ENCODE measurements at places on chromosomes 11 and 22. TPM values are rescaled to one million over a fixed set of nuclear protein-coding genes. Genes with fewer than 3 reads are reported as not detected.

DNA sequence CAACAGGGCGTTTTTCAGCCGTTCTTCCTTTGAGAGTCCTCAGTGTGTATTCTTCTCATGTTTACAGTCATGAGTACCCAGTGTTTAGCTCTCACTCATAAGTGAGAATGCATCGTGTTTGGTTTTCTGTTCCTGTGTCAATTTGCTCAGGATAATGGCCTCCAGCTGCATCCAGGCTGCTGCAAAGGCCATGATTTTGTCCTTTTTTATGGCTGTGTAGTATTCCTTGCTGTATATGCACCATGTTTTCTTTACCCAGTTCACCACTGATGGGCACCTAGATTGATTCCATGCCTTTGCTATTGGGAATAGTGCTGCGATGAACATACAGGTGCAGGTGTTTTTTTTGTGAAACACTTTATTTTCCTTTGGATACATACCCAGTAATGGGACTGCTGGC, 23.5 kb downstream of the B3GAT1 start:
- DNase-seq, result no peak

Gene CNGA4
- not detected for total RNA-seq

GRCh38 chr11:68312117-68312779, at the start of gene LRP5:
Gene LRP5, plus strand, starts transcription at chr11:68312591. Its CDS starts 124 bp downstream, at chr11:68312715.
- peak; percentile 42 for DNase-seq

Gene MN1
- total RNA-seq, result 0.47 TPM

Gene DNAJC24
- 8.2 TPM for total RNA-seq

DNA sequence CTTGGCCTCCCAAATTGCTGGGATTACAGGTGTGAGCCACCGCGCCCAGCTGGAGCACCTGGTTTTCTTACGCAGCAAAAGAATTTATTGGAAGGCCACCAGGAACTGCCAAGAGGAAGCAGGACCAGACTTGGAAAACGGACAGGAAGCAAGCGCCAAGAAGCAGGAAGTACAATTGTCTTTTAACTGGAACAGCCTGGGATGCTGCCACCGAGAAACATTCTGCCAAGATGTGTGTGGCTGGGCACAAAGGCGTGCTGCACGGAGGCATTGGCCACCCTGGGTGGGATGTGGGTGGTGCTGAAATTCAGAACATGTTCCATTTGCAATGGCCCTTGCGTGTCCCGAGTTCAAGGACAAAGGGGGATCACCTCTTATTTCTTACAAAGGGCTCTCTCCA, 15.4 kb downstream of the SLC3A2 start:
- DNase-seq, result peak; percentile 71

Gene GAL3ST1
- total RNA-seq, result 0.17 TPM

Gene ARHGAP42
- 6.0 TPM for total RNA-seq

DNA sequence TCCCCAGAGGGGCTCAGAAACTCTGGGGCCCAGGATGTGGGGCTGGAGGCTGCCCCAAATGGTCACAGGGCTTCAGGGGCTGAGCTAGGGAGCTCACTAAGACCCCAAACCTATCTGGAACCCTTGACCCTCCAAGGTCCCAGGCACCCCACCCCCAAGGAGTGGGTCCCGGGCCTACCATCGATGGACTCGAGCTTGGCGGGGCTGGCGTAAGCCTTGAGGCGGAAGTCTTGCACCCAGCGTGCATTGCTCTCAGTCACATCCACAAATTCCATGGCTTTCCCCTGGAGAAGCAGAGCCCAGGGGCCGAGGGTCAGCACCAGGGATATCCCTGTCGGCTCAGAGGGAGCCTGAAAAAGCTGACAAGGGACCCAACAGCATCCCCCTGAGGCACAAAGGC, 3.5 kb downstream of the GATD1 start:
- DNase-seq, result no peak

GRCh38 chr22:19184276-19184997, 5.9 kb upstream of the SLC25A1 start:
- no peak for DNase-seq

Gene MS4A3
- total RNA-seq, result not detected

GRCh38 chr11:68099474-68100405, 21.4 kb downstream of the CHKA start:
- peak; percentile 86 for DNase-seq

GRCh38 chr11:111183706-111184105, 61.8 kb upstream of the POU2AF2 start:
- no peak for DNase-seq

DNA sequence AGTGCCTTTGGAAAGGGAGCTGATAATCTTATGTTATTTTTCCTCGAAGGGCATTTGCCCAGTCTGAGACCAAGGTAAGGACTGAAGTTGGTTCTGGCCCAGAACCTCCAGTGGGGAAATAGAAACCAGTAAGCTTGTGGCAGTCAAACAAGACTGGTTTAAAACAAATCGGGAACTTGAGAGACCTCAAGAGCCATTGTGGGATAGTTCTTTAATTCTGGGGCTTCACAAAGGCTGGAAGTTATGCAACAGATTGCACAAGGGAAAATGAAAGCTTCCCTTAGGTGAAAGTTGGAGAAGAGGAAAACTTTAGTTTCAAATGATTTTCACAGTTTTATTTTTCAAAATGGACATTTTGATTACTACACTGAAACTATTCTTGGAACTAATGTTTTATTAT, 33.5 kb upstream of the RAB38 start:
- no peak for DNase-seq

DNA sequence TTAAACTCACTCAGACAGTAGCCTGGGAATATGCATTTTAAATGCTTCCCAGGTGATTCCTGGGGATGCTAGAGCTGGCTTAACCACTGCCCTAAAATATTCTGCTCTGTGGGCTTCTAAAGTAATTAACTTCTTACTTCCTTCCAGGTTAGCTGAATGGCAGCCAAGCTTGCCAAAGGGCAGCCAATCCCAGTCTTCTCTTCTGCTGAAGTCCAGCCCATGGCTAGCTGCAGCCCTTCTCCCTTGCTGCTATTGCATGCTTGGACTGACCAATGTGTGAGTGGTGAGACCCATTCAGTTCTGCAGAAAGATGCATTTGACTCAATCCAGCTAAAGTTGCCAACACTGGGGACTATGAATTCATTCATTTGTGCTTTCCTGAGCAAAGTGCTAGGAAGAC, 411.9 kb downstream of the SOX6 start:
- no peak for DNase-seq

Gene MISFA
- 1.0 TPM for total RNA-seq

DNA sequence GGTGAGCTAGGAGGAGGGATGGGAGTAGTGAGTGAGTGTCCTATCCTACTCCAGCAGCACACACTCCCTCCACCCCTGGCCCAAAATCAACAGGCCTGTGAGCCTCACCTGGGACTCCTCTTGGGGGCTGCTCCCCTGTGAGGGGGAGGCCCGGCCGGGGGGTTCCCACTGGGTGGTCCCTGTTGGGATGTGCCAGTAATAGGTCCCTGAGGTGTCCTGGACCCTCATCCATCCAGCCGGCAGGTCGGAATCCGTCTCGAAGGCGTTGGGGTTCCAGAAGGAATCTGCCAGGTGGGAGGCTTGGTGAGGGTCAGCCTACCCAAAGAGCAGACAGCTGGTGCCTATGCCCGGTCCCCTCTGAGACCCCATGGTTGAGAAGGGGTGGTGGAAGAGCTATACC, 13.3 kb downstream of the SMPD1 start:
- DNase-seq, result no peak

GRCh38 chr22:41075946-41076345, 16.4 kb upstream of the EP300 start:
- no peak for DNase-seq

GRCh38 chr22:48783821-48784266, 1043.8 kb downstream of the BRD1 start:
- DNase-seq, result no peak

- DNase-seq, result no peak
Observed at GRCh38 chr11:116500947-116501602, 271.7 kb downstream of the BUD13 start.

GRCh38 chr11:26621132-26621531, 49.1 kb upstream of the MUC15 start:
- no peak for DNase-seq

GRCh38 chr22:22074634-22075381, 92.2 kb upstream of the TOP3B start:
- no peak for DNase-seq

Gene MRGPRX4
- 0.51 TPM for total RNA-seq

DNA sequence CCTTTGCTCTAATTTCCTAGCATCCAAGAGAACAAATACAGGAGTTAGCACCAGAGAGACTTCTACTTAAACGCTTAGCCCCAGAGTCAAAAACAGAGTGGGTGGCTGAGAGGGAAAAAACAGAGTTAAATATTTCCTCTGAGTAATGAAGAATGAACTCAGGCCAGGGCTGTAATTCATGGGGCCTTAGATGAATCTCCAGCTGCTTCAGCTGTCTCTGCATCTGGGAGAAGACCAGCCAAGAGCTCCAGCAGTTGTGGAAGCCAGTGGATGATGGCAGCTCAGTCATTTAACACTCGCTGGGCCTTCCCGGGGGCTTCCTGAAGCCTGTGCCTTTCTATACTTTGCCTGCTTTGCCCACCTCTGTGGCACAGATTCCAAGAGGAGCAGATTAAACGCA, 5.7 kb upstream of the ADAMTS15 start:
- DNase-seq, result no peak

DNA sequence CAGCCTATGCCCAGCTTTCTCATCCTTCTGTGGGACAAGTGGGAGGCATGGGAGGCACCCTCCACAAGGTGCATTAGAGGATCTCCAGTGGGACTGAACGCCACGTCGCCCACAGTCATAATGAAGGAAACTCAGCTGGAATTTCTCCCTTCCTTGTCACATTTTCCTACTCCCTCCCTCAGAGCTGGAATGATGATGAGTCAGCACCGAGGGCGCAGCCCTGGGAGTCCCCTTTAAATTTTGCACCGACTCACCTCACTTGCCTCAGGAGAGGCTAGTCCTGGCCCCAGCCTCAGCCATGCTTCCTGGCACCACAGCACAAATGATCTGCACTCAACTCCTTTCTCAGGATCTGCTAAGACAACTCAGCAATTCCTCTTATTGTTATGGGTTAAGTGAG, 34.3 kb downstream of the DBX1 start:
- no peak for DNase-seq

Gene GCAT
- 24.5 TPM for total RNA-seq

Gene OR5B21
- not detected for total RNA-seq

Gene PANX3
- not detected for total RNA-seq

GRCh38 chr11:64588701-64589100, 2.3 kb upstream of the SLC22A12 start:
- no peak for DNase-seq

DNA sequence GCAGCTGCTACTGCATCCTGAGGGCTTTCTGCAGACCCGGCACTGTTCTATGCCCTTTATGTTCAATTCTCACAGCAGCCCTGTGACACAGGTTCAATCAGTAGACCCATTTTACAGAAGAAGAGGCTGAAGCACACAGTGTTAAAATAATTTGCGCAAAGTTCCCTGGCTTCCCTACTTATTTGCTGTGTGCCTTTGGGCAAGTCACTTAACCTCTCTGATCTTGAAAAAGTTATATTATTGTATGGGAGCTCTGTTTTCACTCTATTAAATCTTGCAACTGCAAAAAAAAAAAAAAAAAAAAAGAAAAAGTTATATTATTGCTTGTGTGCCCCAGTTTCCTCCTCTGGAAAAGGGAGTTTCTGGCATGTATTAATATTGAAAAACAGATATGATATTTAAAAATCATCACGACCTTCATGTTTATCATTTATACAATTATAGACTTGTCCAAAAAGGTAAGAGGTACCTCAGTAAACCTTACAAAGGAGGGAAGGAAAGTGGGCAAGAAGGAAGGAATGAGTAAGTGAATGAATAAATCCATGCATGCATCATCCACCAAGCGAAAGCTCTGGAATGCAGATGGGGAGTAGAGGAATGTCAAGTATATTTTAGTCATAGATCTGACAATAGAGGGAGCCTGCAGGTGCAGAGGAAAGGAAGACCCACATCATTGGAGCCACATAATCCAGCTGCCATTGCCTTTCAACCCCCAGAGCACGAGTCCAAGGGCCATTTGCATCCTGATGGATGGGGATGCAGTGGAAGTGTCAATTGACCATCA, 21.2 kb upstream of the ISX start:
- no peak for DNase-seq

DNA sequence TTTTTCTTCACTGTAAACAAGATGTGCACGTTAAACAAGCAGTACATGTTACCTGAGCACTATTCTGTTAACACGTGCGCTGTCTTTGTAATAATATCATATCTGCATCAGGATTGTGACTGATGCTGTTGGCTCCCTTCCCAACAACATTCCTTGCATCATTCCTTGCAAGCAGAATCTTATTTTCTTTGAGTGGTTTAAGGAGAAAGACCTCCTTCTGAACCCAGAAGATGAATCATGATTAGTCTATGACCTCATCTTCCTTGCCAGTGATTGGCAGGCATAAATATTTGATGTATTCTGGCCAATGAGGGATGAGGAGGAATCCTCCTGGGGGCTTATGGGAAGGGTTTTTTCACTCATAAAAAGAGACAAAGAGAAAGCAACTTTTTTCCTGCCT, 46.2 kb downstream of the C11orf71 start:
- peak; percentile 58 for DNase-seq

- no peak for DNase-seq
Observed at GRCh38 chr11:91673705-91674104, 550.9 kb upstream of the FAT3 start.

Gene ALKBH3
- 27.4 TPM for total RNA-seq

- no peak for DNase-seq
Observed at GRCh38 chr11:31720671-31721365, 90.3 kb downstream of the PAX6 start.

Gene OR4C3
- not detected for total RNA-seq

Measured in dermis blood vessel endothelial cell (primary cell).